ENCODE measurements at places on chromosomes 7 and 10.

- DNase-seq: no peak
These were observed 138.4 kb downstream of the MGMT start for GRCh38 chr10:129605266-129605985.

DNA sequence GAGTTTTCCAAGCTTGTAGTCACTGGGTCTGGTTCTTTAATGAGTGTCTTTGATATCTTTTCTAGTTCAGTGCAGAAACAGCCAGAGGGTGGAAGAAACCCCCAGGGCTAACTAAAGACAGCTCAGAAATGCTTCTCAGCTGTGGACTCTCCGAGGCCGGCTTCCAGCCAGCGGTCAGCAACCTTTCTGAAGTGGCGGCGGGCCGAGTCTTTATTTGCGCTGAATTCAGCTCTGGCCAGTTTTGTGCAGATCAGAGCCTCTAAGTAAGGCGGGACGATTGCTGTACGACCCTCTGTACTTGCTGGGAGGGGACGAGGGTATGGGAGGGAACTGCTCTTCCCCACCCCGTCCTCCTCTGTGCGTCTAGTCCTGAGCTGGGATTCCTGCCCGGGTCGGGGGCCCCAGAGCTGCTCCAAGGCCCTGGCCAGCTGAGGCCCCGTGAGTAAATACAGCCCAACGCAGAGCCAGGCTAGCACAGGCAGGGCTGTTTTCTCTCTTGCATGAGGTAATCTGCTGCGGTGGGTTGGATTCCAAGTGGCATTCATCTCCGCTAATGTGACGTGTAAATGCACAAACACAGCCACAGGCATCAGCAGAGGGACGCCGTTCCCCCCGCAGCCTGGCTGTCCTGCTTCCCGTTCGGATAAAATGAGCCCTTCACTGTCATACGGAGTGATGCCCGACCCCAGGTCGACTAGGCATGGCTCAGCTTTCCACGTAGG is 159.8 kb downstream of the PIP4K2A start:
- DNase-seq: no peak

- DNase-seq: no peak
These were observed 503.3 kb downstream of the TCERG1L start for GRCh38 chr10:130808243-130808642.

- DNase-seq: no peak
These were observed 14.3 kb downstream of the ADCY1 start for GRCh38 chr7:45588466-45588865.

DNA sequence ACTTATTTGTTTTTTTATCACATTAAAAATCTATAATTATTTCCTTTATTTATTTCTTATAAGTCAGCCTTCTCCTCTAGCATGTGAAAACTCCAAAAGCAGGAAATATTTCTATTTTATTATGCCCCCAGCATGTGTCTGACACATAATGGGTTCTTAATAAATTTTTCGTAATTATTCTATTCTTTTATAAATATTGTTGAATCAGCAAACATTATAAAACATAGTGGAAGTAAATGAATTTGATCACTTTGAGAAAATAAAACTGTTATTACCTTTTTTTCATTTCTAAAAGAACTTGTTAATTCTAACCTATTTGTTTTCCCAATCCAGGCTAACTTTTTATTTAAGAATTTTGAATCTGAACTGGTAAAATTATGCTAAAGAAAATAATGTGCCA is 509.1 kb upstream of the PCDH15 start:
- no peak for DNase-seq

GRCh38 chr7:35702541-35702940 is 7.6 kb upstream of the HERPUD2 start:
- no peak for DNase-seq

DNA sequence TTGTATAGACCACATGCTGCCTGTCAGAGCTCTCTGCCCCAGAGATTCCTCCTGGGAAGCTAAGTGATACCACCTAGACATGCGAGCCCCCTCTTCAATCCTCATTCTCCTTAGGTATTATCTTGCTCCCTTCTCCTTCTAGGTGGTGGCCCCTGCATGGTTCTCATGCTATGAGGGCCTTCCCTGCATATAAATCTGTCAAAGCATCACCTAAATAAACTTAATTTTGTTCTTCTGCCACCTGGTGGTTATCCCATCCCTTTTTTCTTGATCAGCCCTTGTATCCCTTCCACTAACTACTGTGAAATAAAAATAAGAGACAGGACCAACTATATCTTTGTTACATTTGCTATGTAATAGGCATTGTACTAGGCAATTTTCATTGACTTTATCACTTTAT is 242.1 kb downstream of the CDC14C start:
- no peak for DNase-seq

DNA sequence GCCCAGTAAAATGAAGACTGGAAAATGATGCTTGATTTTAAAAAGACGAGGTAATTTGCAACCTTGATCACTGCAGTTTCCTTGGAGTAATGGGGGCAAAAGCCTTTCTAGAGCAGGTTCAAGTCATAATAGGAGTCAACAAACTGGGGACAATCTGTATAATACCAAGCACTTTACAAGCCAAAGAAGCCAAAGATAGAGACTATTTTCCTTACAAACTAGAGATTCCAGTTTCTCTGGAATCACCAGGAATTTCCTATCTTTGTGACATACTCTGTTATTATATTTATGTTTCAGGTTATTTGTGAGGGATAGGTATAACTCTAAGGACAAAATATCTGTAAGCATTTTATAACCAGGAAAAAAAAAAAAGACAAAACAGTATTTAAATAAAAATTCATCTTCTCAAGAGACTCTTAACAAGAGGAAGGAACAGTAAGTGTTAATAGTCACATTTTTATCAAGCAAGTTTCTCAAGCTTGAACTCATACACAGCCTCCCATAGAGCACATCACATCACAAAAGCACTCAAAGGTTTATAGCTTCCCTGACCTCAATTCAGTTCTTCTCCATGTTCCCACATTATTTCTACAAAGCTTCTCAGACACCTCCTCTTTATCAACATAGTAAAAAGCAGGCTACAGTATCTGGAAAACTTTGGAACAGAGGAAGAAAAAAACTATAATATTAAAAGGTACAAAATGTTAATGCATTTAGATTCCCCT is 18.9 kb downstream of the JMJD1C start:
- DNase-seq: no peak

DNA sequence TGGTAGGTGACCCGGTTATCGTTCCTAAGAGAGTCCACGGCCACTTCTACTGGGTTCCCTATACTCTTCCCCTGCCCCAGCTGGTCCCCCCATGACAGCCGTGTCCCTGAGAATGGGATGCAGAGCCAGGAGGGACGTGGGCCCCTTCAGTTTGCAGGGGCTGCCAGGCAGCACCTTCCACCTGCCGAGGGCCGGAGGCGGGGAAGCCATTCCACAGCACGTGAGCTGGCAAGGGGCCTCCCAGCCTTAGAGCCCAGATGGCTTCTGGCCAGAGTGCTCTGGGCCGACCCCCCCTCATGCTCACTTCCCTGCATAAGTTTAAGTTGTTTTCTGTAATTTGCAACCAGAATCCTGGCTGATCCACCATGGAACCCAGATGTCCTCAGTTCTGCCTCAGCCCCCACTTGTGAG is 39.0 kb downstream of the DIP2C start:
- DNase-seq: no peak

GRCh38 chr10:100654782-100655325 is 90.5 kb upstream of the PAX2 start:
- no peak for DNase-seq

DNA sequence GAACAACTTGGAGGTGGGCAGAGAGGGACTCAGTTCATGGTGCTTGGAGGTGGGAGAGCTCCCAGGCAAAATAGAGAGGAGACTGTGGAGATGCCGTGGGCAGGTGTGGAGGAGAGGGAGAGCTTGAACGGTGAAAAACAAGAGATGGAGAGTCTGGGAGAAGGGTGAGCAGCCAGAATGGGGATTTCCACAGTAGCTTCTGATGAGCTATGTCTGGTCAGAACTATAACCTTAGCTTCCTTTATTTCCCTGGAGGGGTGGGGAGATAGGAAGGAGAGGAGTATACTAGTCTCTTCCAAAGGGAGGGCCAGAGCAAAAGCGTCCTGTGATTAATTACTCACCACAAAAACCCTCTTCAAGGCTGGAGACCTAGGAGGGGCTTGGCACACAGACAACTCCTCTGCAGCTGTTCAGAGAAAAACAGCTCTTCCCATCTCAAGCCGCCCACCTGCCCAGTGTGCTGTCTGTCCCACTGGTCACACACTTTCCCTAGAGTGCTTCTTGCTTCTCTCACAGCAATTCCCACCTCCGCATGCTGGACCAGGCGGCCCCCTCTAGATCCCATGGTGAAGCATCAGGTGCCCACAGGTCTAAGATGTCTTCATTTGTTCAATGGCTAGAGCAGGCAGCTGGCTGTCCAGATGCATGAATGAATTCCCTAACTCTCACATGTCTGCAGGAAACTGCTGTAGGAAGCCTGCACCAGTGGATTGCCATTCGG is 41.9 kb downstream of the TAS2R41 start:
- no peak for DNase-seq

- no peak for DNase-seq
These were observed 8.5 kb downstream of the LRRC18 start for GRCh38 chr10:48931188-48931587.

- DNase-seq: no peak
These were observed 1.3 kb upstream of the CDK14 start for GRCh38 chr7:90594751-90595317.

DNA sequence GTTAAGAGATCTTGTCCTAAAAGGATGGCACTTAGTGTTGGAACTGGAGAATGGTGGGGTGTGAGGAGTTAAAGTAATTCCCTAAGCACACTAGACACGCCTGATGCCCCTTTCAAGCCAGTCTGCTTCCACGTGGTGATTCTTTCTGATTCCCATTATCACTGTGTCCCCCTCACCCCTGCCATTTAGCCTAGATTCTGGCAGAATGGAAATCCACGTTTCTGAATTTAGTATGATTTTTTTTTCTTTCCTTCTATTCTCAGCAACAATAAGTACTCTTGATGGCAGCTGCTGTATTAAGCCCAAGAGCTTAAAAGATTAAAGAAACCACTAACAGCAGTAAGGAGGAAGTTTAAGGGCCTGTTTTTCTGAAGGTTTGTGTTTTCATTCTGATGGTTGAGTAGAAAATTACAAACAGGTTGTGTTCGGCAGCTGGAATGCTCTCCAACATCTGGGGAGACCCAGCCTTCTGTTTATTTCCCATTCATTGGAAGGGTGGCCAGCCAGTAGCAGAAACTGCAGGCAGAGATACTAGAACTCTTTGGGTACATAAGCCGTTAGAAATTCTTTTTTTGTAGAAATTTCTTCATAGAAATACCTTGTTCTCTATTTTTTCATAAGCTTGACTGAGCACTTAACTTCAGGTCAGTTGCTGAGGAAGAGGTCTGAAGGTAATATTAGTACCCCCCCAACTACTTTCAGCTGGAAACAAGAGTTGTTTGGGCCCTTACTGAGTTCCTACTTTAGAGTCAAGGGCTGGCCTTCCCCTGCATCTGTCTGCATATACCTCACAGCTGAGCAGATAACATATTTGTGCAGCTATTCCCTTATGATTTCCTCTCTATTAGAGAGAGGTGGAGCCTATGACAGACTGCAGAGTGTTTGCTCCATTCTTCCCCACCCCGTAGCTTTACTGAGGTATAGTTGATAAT is 355.1 kb downstream of the AUTS2 start:
- no peak for DNase-seq

DNA sequence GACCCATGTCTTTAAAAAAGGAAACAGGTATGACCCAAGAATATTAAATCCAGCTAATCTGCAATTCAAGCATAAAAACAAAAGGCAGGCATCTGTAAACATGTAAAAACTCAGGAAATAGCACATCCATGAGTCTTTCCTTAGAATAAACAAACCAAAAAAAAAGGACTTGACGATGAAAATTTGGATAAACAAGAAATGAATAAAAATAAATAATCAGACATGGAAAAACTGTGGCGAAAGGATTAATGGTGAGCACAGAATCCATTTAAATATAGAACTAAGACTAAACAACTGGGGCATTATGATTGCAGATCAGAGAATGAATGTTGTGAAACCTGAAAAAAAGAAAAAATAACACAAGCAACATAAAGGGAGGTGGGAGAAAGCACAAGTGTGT is 170.1 kb downstream of the DOCK4 start:
- DNase-seq: no peak

DNA sequence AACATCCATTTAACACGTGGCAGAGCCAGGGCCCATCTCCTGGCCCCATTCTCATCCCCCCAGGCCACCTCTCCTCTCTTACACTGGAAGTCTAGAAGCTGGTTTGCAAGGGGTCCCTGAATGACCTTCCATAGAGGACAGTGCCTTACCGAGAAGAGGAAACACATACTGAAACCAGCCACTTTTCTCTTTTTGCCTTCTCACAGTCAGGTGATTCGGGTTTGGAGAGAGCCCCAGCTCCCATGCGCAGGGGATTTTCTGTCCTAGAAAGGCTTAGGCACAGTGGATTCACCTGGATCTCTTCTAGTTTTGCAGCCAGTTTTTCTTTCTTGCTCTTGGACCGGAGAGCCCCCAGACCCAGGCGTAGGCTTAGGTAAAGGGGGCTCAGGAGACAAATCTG is 334.1 kb upstream of the C7orf33 start:
- DNase-seq: no peak

- no peak for DNase-seq
These were observed 114.7 kb upstream of the EGFR start for GRCh38 chr7:54904130-54904529.

DNA sequence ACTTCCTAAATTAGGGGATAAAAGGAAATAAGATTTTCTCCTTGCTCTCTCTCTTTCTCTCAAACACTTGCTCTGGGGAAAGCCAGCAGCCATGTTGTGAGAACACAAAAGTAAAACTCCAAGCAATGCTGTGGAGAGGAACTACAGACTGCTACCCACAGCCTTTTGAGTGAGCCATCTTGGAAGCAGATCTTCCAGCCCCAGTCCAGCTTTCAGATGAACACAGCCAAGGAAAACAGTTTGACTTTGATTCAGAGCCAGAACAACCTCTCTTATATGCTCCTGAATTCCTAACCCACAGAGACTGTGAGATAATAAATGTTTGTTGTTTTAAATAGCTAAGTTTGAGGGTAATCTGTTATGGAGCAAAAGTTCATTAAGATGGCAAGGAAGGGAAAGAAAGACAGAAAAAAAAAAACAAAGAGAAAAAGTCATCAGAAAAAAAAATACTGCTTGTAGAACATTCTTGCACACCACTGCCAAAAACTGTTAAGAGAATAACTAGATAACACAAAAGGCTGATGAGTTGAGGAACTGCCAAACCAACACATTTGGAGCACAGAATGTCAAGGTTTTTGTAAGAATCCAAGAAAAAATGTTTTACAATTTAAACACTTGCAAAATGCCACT is 20.9 kb upstream of the PRKAR2B start:
- no peak for DNase-seq

GRCh38 chr7:97024209-97025129 is at the start of gene DLX5:
TSS of gene DLX5 (minus strand) at chr7:97024831. CDS start at chr7:97024623, 208 bp downstream.
- no peak for DNase-seq

- DNase-seq: no peak
These were observed 4.2 kb downstream of the SUN1 start for GRCh38 chr7:836429-836828.

DNA sequence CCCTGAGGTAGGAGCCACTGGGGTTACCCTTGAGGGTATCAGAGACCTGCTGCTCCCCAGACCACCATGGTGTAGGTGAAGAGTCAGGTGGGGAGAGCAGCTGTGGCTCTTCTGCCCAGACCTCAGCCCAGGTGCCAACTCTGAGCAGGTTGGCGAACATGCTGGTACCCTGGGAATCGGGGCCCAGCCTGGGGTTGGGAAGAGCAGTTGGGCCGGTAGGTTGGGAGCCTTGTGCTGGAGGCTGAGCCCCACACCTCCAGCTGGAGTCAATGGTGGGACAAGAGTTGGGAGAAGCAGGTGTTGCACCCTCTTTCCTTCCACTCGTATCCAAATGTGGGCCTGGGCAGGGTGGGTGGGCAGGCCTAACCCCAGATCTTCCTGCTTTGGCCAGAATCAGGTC is 114.5 kb downstream of the CDH23 start:
- no peak for DNase-seq

Data from CD4-positive, alpha-beta T cell treated with Interleukin-10 for 1 hour (primary cell).